SJSA1 (cell line): ENCODE measurements at places on chromosomes 11 and 22. TPM values are rescaled to one million over a fixed set of nuclear protein-coding genes. Genes with fewer than 3 reads are reported as not detected.

DNA sequence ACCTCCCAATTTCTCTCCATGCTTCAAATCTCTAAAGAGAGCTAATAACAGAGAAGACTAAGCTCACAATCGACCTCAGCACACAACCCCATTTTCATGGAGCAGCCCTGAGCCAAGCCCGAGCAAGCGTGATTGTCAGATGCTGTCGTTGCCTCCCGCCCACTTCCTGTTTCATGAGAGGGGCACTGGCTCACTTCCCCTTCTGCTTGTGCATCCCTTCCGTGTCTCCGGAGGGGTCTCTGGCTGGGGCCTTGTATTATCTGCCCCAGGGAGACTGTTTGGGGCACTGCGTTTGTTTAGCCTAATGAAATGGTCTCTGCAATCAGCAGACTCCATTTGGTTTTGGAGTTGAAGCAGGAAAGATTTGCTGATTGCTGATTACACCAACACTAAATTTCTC is 181.3 kb upstream of the SEZ6L start:
- DNase-seq = no peak

- DNase-seq = no peak
Observed at GRCh38 chr22:45262931-45263462, 21.8 kb upstream of the UPK3A start.

NPAS4 gene
- 1.3 and 2.2 TPM in 2 replicates for total RNA-seq

DNA sequence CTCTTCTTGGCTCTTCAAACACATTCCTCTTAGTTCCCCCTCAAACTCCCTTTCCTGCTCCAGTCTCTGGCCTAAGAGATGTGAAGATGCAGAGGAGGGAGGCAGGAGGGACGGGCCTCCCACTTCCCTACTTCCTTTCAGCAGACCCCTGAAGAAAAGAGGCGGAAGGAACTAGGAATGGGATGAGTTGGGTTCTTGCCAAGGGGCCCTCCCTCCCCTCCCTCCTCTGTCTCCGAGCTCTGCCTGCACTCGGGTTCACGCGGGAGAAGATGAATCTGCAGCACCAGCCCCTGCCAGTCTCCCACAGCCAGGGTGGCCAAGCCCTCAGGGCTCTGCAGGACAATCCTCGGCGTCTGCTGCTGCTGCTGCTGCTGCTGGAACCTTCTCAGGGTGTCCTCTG is 24.3 kb upstream of the PKNOX2 start:
- DNase-seq = no peak

DNA sequence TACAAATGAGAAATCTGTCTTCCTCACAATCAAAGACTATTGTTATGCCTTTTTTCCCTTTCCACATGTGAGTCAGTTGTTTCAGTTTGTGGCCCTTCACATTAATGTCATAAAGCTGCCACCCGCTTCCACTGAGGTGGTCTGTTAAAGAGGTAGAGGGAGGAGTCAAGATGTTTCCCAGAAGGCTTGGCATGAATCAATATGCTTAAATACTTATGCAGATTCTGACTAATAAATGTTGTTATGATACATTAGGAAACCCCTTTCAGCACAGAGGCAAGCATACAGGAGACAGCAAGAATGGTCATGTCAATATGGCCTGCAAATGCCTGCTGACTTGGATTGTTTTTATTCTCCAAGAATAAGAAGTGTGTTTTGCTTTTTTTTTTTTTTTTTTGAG is 6.5 kb downstream of the RTN3 start:
- no peak for DNase-seq

- no peak for DNase-seq
Observed at GRCh38 chr22:30372915-30373314, 14.3 kb downstream of the RNF215 start.

AIFM3 gene
- not detected in 2 replicates for total RNA-seq

- no peak for DNase-seq
Observed at GRCh38 chr22:23086787-23087186, 16.5 kb downstream of the GNAZ start.

GRCh38 chr11:46912526-46913150 is 5.7 kb downstream of the LRP4 start:
- DNase-seq = no peak

GRCh38 chr11:129896062-129896461 is 684 bp upstream of the NFRKB start:
- DNase-seq = no peak

DNA sequence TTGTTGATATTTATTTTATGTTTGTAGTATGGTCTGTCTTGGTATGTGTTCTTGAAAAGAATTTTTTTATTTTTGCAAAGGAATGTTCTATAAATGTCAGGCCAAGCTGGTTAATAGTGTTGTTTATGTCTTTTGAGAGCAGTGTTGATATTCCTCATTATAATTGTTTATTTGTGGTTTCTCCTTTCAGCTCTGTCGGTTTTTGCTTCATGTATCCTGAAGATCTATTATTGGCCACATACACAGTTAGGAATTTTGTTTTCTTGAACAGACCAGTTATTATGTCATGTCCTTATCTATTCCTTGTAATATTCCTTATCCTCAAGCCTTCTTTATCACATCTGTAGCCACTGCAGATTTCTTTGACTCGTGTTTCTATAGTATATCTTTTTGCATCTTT is 56.5 kb downstream of the PDHX start:
- DNase-seq = no peak

DNA sequence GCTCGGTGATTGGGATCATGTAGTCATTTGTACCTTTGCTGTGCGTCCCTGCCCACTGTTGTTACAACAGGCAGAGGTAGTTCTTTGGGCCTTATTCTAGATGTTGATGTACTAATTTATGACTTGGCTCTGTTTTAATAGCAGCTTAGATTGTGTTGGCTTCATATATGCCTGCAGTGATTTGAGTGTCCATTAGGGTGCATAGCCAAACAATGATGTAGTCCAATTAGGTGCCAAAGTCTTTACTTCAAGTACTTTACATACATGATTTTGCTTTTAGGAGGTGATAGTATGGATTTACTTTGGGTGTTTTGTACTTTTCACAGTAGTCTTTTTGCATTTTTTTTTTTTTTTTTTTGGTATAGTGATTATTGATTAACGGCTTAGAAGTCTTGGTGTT is 46.4 kb downstream of the PPP6R3 start:
- no peak for DNase-seq
